ENCODE measurements at places on chromosomes 16 and 17.

DNA sequence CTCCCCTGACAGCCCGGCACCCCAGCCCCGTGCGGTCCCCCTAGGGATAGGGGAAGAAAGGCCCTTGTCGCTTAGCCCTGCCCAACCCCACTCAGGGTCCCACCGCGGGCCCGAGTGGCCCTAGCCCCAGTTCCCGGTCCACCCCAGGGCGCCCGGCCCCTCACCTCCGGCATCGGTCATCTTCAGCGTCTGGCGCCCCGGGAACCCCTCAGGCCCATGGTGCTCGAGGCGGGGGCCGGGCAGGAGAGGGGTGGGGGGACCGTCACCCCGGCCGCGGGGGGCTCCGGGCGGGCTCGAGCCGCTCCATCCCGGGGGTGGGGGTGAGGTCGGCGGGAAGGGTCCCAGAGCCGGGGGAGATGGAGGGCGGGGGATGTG, 620 bp downstream of the SAMD14 start:
- DNase-seq, result no peak

- no peak for DNase-seq
These were observed 1.3 kb upstream of the BRICD5 start for GRCh38 chr16:2211923-2212347.

GRCh38 chr16:84712801-84713775, 13.3 kb downstream of the USP10 start:
- no peak for DNase-seq

GRCh38 chr17:27499451-27500265, 43.4 kb downstream of the KSR1 start:
- no peak for DNase-seq

- no peak for DNase-seq
These were observed 139.3 kb downstream of the ANKFN1 start for GRCh38 chr17:56292578-56292977.

- DNase-seq, result no peak
These were observed 45.7 kb downstream of the TMEM186 start for GRCh38 chr16:8751481-8752311.

DNA sequence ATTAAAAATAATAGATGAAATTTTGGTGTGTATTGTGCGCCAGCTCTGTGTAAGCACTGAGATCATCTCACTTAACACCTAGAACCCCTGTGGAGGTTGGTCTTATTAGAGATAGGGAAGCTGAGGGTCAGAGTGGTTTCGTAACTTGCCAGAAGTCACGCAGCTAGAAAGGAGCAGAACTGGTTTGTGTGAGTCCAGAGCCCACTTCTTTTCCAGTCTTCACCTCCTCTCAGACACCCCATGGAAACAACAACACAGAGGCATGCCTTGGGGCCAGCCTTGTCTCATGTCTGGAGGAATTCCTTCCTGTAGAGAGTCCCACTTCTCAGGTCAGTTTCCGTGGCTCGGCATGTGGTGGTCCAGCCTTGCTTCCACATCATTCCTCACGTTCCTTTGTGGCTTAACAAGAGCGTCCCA, 16.5 kb downstream of the YPEL2 start:
- DNase-seq, result no peak

GRCh38 chr17:38453951-38454421, 25.7 kb downstream of the ARHGAP23 start:
- no peak for DNase-seq

DNA sequence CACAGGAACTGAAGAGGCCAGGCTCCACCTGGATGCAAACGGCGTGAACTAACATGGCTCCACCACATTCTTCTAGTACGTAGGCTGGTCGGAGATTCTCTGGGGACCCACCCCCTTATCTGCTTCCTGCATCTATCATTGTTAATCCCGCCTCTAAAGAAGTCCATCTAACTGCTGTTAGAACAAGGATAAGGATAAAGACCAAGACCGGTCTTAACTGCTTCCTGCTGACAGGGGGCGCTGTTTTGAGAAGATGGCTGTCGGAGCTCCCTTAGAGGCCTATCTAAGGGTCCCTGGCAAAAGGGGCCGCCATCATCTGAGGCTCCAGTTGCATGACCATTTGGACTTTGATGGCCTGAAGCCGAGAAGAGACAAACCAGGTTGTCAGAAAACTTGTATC, 25.8 kb upstream of the TNFSF12 start:
- DNase-seq, result peak; percentile 36

DNA sequence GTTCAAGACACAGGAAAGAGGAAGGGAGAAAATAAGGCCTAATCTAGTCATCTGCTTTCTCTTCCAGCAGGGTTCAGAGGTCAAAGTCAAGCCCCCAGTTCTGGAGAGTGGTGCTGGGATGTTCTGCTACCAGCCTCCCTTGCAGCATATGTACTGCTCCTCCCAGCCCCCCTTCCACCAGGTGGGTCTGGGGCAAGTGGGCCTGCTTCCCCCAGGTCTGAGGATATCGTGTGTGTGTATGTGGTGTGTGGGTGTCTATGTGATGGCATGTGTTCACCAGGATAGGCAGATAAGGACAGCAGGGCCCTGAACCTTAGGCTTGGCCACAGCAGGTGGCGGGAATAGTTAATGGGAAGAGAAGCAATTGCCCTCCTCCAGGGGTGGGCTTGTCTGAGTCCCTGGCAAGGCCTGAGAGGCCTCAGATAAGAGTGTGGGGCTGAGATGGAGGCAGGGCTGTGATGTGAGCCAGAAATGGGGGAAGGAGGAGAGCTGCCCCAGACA, 21.1 kb downstream of the FOXN1 start:
- DNase-seq, result no peak

GRCh38 chr17:68034452-68034776, 1.1 kb upstream of the KPNA2 start:
- DNase-seq, result no peak

DNA sequence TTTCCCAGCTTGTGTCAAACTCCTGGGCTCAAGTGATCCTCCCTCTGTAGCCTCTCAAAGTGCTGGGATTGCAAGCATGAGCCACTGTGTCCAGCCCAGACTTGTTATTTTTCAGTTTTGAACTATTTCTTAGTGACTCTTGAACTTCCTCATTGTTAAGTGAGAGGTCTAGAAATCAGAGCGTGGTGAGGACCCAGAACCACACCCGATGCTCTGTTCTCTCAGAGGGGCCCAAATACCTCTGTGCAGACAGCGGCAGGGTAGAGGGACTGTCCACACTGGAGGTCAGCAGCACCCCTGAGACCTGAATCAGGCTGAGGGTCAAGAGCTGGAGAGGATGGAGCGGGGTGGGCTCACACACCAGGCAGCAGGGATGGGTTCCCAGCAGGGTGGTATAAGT, 47.7 kb upstream of the MEAK7 start:
- DNase-seq, result no peak

- no peak for DNase-seq
These were observed 27.6 kb downstream of the PRKAR1A start for GRCh38 chr17:68539548-68540467.

DNA sequence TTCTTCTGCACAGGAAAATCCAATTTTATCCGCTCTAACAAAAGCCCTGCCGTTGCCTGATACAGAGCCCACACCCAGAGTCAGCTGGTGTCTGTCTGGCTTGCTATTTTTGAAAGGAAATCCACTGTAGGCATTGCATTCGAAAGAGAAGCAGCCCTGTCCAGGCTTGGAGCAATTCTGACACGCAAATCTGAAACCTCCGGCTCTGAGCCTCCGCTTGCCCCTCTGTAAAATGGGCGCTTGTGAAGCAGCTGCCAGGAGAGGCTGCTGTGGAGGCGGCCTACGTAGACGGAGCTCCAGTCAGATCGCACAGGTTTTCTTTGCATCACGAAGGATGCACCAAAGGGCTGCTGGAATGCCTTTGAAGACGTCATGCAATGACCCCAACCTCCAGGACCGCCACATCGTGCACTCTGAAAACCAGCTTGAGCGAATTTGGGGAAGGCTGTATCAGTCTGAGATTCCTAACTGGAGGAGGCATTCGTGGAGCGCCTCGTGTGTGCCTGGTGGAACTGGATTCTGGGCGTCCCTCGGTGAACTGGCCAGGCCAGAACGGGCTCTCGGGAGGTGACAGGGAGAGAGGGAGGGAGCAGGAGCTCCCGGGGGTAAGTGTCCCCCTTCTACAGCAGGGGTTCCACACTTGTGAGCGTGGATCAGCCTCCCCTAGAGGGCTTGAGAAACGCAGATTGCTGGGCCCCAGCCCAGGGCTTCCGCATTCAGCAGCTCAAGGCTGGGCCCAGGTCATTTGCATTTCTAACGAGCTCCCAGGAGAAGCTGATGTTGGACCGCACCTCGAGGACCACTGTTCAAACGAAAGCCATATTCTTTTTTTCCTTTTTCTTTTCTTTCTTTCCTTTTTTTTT, 215.5 kb downstream of the MRTFB start:
- no peak for DNase-seq

GRCh38 chr16:11234884-11235702, 20.9 kb downstream of the SOCS1 start:
- DNase-seq, result no peak

- no peak for DNase-seq
These were observed 280.7 kb downstream of the CPPED1 start for GRCh38 chr16:12523002-12523401.

DNA sequence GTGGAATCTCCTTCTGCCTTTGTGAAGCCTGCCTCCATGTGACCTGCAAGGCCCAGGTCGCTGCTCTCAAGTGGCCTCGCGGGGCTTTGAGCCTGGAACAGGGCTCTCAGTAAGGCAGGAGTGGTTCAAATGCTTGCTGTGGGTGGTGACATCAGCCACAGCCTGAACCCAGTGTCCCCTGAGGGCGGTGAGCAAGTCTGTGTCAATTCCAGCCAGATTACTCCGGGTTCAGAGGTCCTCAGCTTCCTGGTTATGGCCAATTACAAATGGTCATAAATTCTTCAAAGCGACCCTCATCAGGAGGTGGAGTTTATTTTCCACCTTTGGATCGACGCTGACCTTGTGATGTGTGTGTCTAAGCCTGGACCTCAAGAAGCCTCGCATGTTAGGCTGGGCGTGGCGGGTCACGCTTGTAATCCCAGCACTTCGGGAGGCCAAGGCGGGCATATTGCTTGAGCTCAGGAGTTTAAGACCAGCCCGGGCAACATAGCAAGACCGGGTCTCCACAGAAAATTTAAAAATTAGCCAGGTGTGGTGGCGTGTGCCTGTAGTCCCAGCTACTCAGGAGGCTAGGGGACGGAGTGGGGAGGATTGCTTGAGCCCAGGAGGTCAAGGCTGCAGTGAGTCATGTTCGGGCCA, 17.3 kb downstream of the LGALS3BP start:
- DNase-seq, result no peak

DNA sequence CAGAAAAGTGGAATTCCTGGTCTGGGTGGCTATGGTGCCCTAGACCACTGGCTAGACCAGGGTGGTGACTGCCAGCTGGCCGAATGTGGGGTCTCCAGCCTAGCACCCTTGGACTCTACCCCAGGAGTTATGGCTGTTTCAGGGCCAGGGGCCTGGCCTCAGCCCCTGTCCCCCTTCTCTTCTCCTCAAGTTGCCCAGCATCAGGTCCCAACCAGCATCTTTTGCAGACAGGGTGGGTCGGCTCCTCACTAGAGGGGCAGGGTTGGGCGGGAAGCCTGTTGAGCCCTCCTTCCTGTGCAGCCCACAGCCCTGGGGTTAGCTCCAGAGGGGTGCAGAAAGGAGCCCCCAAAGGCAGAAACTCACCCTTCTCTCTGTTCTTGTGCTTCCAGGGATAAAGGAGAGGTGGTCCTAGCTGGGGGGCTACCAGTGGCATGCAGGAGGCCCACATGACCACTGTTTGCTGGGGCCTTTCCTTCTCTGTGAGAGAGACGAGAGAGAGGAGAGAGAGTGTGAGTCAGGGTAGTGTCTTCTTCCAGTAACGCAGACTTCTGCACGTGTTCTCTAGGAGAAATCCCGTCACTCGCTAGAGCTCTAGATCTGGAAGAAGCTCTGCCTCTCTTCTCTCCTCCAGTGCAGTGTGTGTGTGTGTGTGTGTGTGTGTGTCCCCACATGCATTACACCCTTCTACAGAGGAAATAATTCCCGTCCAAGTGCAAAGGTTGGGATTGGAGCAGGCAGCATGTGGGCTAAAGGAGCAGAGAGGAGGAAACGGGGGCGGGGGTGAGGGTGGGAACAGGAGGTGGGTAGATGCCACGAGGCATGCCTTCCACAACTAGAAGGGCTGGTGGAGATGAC, 209.4 kb downstream of the SEC14L1 start:
- no peak for DNase-seq

- DNase-seq, result no peak
These were observed 7.2 kb downstream of the SRCIN1 start for GRCh38 chr17:38598536-38598935.

DNA sequence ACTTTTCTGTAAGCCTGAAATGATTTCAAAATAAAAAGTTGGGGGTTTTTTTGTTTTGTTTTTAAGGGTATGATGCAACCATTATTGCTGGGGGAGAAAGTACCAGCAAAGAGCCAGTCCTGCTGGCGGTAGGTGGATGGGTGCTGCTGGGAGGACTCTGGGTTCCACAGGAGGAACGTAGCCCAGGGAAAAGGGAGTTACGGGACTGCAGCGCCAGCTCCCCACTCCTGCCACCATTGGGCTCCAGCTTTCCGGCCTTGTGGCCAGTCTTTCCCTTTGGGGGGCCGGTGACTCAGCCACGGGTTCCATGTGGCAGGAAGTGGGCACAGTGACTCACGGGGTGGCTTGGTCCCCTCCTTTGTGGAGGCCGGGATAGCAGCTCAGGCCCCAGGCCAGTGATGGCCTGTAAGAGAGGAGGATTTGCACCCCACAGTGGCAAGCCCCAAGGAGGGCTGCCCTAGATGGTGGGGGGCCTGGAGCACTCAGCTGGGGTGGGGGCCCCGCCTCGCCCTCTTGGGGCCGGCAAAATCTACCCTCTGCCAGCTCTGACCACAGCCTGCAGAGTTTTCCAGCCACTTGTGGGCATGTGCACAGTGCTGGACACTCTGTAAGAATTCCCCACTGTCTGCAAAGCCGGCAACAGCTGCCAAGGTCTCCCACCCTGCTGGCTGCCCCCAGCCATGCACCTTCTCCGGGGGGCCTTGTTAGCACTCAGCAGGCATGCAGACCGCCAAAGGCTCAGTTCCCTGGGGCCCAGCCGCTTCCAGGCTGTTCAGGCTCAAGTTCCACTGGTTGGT, 30.4 kb downstream of the SOCS3 start:
- no peak for DNase-seq

DNA sequence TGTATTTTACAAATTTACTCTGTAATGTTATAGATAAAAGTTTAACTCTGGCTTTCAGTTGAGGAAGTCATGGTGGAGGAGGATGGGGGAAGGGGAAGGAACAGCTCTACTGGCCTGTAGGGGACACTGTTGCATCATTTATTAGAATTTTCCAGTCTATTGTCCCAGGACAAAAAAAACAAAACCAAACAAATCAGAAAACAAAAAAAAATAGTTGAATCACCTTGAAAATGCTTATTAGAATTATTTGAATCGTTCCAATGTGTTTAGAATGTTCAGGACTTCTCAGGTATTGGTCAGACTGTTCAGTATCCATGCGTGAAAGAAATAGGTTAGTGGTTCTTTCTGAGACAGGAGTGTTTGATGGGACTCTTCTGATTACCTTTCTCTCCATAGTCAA, 242.0 kb downstream of the FTO start:
- no peak for DNase-seq

- no peak for DNase-seq
These were observed 38.3 kb upstream of the TEKT3 start for GRCh38 chr17:15379659-15380058.
